ENCODE measurements at places on chromosomes 7 and 10.

- DNase-seq, result no peak
Observed at GRCh38 chr7:1396195-1396594, 63.1 kb downstream of the MICALL2 start.

- DNase-seq, result no peak
Observed at GRCh38 chr10:78472551-78472890, 438.9 kb downstream of the RPS24 start.

- no peak for DNase-seq
Observed at GRCh38 chr10:3757250-3757637, 27.8 kb downstream of the KLF6 start.

GRCh38 chr7:47454069-47454973, 127.6 kb downstream of the TNS3 start:
- no peak for DNase-seq

- DNase-seq, result no peak
Observed at GRCh38 chr10:5929442-5929841, 39.4 kb downstream of the FBH1 start.

DNA sequence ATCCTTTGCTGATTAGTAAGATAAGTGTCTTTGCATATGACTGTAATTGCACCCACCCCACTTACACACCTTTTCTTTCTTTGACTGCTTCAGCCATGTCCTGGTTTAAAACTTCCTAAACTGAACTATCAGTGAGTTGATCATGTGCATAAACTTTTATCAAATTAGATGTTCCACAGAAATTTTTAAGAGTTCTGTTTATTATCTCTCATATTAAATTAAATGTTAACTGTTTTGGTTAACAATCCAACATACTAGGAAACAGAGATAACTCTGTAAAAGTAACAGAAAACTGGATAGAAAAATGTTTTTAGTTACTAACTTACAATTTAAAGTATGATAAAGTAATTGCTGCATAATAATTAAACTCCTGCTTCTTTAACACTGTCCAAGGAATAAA, 959.6 kb upstream of the LRRN3 start:
- DNase-seq, result no peak

DNA sequence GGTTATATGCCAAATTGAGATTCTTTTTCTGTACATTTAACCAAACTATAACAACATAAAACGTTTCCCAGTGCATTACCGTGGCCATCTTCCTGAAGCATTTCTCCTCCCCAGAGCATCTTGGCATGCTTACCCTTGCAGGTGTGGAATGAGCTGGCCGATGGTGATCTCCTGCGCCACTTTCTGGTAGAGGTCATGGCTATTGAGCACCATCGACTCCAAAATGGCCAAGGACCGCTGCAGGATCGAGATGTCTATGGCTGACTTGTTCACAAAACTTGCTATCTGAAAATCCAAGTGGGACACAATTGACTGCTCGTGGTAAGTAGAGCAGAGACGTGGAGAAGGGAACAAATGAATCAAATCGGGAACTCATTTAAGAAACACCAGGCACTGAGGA, 223.9 kb downstream of the ELMO1 start:
- DNase-seq, result no peak

GRCh38 chr7:37943905-37944736, 23.7 kb downstream of the EPDR1 start:
- DNase-seq, result no peak

DNA sequence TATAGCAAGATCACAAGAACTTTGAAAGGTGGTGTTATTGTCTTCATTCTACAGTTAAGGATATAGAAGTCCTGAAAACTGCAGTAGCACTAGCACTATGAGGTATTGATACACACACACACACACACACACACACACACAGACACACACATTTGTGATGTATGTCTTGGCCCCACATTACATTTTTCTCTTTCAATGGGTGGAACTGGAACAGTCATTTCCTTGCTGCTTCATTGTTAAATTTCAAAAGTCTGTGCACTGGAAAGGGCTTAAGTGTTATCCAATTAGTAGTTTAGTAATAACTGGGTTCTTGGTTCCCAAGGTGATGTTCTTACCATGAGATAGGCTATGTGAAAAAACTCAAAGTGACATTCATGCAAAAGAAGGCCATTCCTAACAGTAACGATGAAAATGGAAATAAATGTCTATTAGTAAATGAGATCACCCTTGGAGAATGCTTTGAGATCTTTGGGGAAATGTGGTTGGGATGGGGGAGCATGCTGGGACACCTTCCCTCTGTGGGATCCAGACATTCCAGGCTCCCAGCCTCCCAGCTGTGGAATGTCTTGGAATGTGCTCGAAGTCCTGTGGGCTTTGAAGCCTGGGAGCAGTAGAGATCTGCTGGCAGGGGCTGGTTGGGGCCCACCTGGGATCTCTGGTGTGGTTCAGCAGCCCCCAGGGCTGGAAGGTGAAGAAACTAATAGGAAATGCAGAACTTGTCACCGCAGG, 37.4 kb upstream of the CALD1 start:
- no peak for DNase-seq

DNA sequence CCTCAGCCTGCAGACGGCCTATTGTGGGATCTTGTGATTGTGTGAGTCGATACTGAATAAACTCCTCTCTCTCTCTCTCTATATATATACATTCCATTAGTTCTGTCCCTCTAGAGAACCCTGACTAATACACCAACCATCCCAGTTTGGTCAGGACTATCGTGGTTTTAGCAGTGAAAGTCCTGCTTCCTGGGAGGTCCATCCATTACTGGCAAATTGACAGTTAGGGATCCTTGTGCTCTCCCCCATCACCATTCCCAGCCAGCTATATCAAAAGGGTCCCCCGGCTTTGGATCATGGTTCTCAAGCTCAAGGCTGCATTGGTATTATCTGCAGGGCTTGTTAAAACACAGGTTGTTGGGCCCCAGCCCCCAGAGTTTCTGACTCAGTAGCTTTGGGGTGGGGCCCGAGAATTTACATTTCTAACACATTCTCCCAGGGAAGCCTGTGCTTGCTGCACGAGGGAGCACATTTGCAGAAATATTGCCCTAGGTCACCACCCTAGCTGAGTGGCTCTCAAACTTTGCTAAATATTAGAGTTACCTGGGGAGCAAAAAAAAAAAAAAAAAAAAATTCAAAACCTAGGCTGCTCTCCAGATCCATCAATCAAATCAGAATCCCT, 899.1 kb upstream of the AUTS2 start:
- no peak for DNase-seq

DNA sequence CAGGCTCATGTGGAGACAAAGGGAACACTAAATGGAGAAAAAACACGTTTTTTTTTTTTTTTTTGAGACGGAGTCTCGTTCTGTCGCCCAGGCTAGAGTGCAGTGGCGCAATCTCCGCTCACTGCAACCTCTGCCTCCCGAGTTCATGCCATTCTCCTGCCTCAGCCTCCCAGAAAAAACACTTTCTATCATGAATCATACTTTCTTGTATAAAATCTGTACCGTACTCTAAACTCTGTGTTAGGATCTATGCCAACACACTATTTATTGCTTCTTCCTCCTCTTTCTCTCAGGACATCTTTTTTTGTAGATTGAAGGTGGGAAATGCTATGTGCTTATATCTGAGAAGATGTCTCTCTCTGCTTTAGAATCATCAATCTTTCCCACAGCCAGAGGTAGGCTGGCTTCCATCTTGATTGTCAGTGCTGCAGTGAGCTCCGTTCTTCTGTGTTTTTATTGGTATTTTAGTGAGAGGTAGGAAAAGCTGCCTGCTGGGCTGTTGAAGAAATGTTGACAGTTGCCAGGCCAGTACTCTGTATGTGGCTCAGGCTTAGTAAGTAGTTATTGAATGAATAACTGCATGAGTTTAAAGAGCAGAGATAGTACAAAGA, 101.1 kb downstream of the GPR85 start:
- DNase-seq, result no peak

DNA sequence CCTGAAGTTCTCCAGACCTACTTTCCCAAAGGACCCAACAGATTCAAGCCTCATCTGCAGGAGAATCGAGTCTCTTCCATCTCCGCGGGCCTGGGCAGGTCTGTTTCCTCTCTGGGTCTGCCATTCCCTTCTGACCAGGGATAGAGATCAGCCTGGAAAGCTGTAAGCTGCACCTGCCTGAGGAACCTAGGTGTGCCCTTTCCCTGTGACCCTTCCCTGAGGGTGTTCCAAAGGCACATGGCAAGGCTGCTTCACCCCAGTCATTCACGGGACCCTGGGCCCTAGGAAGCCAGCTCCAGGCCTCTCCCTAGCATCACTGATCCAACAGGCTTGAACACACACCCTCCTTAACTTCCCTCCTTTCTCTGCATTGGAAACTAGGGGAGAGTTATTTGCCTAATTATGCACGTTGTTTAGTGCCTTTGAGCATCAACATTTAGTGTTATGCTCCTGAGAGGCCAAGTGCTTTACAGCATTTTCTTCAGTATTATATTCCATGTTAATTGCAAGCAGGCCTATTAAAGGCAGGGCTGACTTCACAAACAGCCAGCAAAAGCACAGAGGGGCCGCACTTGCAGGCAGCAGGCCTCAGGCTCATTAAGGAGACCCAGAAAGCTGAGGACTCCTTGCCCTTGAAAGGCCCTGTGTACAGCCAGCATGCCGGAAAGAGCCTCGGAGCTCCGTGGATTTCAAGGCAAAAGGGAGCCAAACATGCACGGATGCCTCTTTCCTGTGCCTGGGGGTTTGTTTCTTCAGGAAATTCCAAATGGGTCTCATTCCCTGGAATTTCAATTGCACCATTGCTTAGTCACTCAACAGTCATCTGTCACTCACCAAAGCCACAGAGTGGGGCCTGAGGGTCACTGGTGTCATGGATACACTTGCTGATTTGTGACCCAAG, 91.0 kb upstream of the FAM20C start:
- peak; percentile 22 for DNase-seq

- no peak for DNase-seq
Observed at GRCh38 chr7:1844336-1844950, 174.4 kb downstream of the ELFN1 start.

GRCh38 chr10:67790534-67791408, 47.2 kb downstream of the DNAJC12 start:
- DNase-seq, result no peak

GRCh38 chr7:105934572-105935185, 28.4 kb upstream of the CDHR3 start:
- no peak for DNase-seq

- DNase-seq, result no peak
Observed at GRCh38 chr10:133608855-133609254, 17.7 kb downstream of the FRG2B start.

- DNase-seq, result no peak
Observed at GRCh38 chr10:114359041-114359952, 45.0 kb downstream of the AFAP1L2 start.

GRCh38 chr10:90195288-90195840, 494.0 kb downstream of the KIF20B start:
- DNase-seq, result no peak

GRCh38 chr10:34758447-34758996, 56.6 kb downstream of the PARD3 start:
- DNase-seq, result peak; percentile 74

GRCh38 chr7:129807863-129808262, 144.9 kb downstream of the UBE2H start:
- no peak for DNase-seq

- no peak for DNase-seq
Observed at GRCh38 chr7:123709525-123709924, 39.3 kb downstream of the WASL start.

GRCh38 chr7:33885290-33886148, 19.8 kb upstream of the BMPER start:
- no peak for DNase-seq

DNA sequence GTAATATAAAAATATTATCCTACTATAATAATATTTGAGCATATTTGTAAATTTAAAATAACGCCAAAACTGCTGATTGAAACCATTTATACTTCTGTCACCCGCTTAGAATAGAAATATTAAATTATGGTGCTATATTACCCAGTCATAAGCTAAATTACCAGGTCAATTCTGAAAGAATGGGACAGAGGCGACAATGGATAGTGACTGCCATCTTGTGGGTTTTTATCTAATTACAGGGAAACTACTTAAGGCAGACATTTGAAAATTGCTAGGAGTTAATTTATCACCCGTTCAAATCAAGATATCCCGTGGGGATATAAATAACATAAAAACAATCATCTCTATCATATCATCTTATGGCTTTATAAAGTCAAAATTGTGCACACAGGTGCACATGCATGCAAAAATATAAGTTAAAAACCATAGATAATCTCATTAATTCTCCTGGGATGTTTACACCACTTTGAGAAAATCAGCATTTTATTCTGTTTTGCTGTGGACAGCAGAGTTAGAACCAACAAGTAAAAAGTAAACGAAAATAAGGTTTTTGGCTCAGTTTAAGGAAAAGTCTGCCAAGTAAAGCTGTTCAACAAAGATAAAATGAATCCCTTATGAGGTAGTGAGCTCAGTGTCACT, 41.3 kb upstream of the HPSE2 start:
- peak; percentile 22 for DNase-seq

- DNase-seq, result no peak
Observed at GRCh38 chr10:34075254-34075926, 739.7 kb downstream of the PARD3 start.

DNA sequence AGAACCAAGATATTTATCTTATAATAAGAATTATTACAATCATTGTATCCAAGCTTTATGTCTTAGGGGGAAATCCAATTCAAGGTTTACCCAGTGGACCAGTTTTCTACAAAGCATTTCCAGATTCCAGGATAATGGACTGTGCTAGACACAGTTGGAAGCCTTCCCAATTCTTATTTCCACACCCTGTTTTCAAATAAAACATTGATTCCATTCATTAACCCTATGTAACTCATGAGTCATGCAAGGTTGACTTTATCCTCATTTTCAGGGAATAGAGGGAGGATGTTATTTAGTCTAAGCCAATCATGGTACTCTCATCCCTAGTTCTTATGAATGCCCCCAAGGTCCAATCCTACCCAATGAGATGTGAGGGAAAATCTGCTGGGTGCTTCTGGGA, 145.7 kb downstream of the RNLS start:
- DNase-seq, result no peak

- no peak for DNase-seq
Observed at GRCh38 chr10:118978316-118978997, 51.1 kb upstream of the NANOS1 start.

DNA sequence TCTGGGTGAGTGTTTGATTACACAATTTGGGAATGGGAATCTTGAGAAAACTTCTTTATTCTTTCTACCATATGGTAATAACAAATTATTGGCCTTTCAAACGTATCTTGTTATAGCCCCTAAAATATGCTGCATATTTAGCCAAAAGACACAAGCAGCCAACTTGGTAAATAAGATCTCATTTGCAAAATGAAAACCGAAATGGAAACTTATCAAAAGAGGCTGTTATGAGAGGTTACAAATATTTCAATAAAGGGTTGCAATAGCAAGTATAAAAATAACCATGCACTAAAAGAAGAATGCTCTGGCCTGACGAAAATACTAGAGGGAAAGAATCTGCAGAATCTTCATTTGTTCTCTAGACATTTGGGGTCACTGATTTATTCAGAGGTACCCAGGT, 259.5 kb upstream of the LRRN3 start:
- no peak for DNase-seq

- DNase-seq, result no peak
Observed at GRCh38 chr7:141074162-141074991, 513 bp downstream of the TMEM178B start.

GRCh38 chr7:21013765-21014539, 227.3 kb upstream of the SP8 start:
- no peak for DNase-seq

GRCh38 chr7:135933509-135934188, 43.5 kb downstream of the MTPN start:
- no peak for DNase-seq

All from Panc1 (cell line).